Activated CD4-positive, CD25-positive, alpha-beta regulatory T cell treated with anti-CD3 and anti-CD28 coated beads, Interleukin-2, amount 50 U/mL, for 24 hours (primary cell): ENCODE measurements at places on chromosomes 3 and 15.

DNA sequence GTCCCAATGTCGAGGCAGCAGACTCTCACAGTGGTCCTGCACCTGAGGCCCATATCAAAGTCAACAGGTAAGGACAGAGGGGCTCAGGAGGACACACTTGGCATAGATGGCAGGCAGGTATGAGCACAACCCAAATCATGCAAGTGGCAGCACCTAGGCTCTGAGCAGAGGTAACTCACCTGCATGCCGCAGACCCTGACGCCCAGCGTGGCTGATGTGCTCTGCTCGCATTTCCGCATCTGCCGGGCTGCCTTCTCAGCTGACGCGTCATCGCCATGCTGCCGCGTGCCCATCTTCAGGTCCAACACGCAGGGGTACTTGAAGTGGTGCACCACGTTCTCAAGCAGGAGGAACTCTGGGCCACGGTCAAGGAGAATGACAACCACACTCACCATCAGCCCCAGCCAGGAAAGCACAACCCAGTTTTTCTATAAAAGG is 4.2 kb upstream of the GMPPB start:
- no peak for ATAC-seq

DNA sequence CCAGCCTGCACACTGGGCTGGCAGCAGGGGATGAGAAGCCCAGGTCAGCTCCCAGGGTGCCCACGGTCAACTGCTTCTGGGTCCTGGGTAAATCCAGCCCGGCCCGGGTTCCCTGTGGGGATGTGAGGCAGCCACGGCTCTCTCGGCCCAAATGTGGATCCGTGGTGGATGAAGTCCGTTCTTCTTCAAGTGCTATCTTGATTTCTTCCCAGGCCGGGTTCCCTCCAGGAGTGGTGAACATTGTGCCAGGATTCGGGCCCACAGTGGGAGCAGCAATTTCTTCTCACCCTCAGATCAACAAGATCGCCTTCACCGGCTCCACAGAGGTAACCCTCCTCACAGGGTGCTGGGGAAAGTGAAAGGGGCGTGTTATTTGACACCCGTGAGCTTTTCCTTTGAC is 16.1 kb downstream of the ALDH1A3 start:
- no peak for ATAC-seq

GRCh38 chr3:138065949-138066348 is 49.5 kb downstream of the DZIP1L start:
- no peak for ATAC-seq

- no peak for ATAC-seq
Observed at GRCh38 chr15:88932875-88933330, 19.7 kb upstream of the MFGE8 start.

GRCh38 chr3:170835336-170835735 is 34.7 kb downstream of the RPL22L1 start:
- ATAC-seq = no peak

DNA sequence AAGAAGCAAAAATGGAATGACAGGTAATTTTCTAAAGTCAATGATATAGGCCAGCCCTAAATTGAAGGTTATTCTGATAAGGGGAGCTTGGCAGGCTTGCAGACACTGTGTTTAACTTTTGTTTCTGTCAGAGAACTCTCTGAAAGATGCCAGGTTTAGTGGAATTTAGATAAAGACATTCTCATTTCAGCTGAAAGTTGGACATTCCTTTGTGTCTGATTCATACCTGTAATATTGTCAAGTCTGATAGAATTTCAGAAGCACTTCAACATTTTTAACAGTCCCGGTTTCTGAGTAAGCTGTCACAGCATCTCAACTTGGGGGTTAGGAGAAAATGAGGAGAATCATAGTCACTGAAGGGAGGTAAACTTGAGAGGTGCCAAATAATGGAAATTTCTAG is 84.0 kb downstream of the DIPK2A start:
- no peak for ATAC-seq

DNA sequence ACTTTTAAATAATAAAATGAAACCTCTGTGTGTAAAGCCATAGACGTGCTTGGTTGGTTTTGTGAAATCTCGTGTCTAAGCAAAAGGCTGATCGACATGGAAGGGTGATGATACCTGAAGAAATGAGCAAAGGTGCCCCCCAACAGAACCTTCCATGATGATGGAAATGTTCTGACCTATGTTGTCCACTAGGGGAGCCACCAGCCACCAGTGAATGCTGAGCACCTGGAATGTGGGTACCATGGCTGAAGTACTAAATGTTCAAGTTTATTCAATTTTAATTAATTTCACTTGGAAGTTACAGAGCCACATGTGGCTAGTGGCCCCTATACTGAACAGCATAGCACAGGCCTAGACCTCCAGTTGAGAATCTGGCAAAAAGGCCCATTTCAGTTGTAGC is 158.8 kb downstream of the POLR2M start:
- no peak for ATAC-seq

GRCh38 chr15:79496838-79497237 is 64.7 kb downstream of the MINAR1 start:
- no peak for ATAC-seq

DNA sequence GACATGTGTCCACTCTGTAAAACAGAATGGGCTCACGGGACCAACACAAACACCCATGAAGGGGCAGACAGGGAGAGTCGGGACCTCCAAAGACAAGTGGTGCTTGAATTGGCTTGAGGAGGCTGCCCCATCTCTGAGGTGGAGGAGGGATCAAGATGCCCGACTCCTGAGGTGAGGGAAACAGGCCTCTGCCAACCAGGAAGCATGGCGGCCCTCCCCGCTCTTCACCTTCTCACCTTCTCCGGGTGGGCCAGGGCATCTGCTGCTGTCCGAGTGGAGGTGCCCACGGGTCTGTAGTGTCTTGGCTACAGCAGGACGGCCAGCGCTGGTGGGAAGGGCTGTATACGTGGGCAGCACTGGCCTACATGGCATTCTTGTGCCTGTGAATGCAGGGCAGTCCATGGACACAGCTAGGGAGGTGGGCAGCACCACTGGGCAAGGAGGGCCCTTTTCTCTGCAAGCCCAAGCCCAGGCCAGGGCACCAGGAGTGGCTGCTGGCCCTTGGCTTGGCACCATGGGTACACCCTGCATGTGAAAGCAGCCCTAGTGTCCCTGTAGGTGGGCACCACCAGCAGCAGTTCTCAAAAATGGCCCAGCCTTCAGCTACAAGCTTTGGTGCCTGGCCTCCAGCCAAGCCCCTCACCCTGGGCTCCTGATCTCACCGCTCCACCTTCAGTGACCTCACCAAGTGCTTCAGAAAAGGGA is 79.4 kb downstream of the SNRK start:
- ATAC-seq = no peak

DNA sequence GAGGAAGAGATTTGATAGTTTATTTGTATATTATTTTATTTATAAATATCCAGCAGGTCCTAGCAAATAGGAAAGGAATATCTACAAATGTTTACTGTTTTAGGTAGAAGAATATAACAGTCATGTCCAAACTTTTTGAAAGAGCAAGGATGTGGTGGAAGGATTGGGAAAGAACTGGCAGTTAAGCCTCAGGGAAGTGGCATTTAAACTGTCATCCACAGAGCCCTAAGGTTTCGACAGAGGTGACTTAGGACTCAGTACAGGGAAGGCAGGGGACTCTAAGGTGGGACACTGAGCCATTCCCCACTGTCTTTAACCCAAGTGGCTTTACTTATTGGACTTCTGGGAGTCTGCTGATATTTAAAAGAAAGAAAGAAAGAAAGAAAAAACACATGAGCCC is 11.8 kb upstream of the TMEM87A start:
- ATAC-seq = no peak

GRCh38 chr3:151625086-151625485 is 108.6 kb upstream of the AADACL2 start:
- no peak for ATAC-seq

DNA sequence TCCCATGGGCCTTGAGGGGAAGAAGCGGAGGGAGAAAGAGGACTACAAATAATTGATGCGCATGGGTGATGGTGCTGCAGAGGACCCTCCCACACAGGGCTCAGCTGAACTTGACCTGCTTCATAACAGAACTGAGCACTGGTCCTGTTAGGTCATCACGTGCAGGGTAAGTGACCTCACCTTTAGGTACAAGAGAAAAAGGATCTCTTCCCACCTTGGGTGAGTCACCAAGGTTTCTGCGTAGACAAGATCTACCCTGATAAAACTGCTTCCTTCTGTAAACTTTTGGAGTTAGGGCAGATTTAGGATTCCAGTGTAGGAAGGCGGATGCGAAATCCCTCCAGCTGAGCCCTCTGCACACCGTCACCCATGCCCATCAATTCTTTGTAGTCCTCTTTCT is 67.1 kb downstream of the FEM1B start:
- no peak for ATAC-seq

DNA sequence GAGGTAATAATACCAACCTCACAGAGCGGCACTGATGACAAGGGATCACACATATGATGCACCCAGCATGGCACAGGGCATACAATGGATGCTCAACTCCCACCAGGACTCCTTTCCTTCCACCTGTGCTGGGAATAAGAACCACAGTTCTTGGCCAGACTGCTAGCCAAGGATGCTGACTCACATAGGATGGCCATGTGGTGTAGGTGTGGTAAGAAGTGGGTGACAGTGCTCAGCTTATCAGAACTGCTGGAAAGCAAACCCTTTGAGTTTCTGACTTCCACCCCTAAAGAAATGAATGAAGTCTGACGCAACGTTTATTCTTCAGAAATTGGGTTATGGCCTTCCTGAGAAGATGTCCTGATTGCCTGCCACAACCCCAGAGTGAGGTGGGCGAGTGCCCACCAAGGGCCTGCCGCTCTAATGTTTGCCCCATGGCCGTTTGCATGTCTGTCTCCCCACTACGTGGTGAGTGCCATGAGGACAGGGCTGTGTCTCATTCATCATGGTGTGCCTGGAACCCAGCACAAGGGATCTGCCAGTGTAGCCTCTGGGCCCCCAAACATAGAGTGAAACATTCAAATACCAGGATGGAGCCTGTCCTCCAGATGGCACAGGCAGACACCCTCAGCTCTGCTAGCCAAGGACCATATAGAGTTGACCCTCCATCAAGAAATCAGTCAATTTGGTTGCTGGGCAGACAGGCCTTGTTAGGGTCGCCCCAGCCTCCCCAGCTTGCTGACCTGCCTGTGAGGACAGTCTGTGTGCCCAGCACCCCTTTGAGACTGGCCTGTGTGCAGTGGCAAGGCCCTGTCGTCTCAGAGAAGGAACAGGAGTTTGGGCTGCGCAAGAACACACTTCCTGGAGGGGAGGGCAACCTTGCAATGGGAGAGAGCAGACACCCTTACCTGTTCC is 57.6 kb upstream of the SLCO2A1 start:
- no peak for ATAC-seq

DNA sequence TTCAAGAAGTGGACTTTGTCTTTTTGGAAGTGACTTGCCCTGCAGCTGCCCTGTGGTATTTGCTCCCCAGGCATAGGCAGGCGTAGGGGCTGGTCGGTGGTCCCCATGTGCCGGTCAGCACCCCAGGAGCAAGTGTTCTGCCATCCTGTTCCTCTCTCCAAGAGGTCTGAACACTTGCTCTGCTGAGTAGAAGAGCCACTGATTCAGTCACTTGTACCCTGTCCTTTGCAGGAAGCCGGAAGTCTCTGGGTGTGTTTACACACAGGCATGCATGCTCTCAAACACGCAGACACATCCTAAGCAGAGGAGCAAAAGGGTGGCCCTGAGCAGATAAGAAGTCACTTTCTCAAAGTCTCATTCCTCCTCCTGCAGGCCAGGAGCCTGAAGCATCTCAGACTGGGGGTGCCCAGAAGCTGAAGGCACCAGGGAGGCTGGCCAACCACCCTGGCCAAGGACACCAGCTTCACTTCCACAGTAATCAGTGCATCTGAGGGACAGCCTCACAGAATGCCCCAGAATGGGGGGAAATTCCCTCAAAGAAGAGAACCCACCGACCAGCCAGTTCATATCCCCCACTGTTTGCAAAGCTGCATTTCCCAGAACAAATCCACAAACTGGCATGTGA is 88.7 kb upstream of the POMGNT2 start:
- no peak for ATAC-seq

GRCh38 chr3:172289583-172289982 is 158.7 kb downstream of the GHSR start:
- ATAC-seq = no peak

DNA sequence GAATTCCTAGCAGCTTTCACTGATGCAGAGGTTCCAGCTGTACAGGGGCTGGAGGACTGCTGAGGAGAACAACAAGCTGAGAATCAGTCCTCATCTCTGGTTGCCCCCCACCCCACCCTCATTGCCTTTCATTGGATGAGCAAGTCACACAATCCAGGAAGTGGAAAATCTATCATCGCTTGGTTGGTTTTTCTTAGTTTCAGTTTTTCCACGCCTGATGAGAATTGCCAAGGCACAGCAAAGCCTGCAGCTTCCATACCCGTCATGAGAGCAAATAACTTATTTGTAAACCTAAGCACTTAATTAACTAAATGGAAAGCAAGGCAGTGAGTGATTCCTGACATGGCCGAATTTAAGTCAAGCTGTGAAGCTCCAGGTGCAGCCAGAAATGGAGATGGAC is 21.4 kb upstream of the LIPC start:
- peak; percentile 27 for ATAC-seq

DNA sequence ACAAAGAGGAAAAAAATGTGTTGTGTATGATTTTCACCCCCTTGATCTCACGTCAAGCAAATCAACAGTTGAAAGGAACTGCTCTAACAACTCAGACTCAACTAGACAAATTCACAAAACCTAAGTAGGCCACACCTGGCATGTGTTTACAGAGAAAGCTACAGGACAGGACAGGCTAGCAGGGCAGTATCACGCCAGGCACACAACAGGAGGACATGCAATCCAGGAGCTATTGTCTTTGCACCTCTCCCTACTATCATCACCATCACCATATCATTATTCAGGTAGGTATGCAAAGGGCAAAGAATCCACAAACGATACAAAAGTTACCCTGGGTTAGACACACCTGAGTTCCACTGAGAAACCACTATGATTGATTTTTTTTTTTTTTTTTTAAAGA is 86.4 kb downstream of the TBL1XR1 start:
- peak; percentile 16 for ATAC-seq

DNA sequence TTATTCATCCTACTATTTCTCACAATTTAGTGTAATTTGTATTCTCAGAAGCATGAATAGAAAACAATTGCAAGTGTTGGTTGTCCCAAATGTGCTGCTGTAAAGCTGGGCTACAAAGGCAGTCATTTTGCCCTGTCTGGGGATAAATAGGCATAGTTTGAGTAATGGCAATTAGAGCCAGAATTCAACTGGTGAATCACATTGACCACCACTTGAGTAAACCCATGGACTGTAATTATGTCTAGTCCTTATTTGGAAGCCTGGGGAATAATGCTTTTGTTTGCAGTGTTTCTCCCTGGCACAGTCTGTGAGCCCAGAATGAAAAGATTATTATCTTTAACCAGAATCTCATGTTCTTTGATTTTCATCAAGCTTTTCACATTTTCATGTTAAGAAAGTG is 30.5 kb upstream of the CHL1 start:
- ATAC-seq = no peak

GRCh38 chr3:150035910-150036612 is 65.4 kb upstream of the PFN2 start:
- ATAC-seq = no peak
